Amniotic stem cell (primary cell): ENCODE measurements at places on chromosomes 4 and X.
A peak's percentile ranks its signal among the peaks of the same experiment; 100 is the strongest.

GRCh38 chr4:46648088-46648744, 258.3 kb upstream of the GABRA2 start:
- no peak for DNase-seq

DNA sequence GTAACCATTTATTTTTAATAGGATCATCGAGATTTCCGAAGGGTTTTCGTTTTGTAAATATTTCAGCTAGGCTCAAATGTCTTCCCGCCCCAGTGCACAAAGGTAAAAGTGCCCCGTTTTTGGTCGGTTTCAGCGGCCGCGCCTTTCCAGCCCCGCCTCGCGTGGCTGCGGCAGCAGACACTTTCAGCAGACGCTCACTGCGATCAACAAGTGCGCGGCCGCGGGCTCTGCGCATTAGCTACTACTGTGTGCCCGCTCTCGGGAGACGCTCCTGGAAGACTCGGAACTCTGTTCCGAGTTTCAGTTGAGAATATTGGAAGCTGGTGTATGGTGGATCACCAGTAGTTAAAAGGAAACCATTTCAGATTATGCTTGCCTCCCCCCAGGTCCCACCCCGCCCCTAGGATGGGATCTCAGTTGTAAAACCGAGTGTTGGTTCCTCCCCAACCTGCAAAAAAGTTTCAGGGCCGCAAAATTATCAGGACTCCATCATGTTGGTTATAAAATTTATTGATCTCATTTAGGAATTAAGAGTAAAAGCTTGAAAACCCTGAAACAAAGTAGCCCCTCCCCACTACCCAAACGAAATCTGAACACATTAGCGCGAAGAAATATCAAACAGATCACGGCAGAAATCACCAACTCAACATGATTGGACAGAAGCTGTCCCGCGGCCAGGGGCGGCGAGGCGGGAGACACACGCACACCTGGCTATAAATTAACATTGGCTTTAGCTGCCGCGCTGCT, 2.2 kb downstream of the SOX3 start:
- DNase-seq: no peak

- no peak for DNase-seq
Measured at GRCh38 chr4:168859888-168860694, 150.0 kb downstream of the CBR4 start.

GRCh38 chr4:121696170-121696580, 605 bp downstream of the ANXA5 start:
- DNase-seq: peak; percentile 78

GRCh38 chr4:175891851-175892250, 79.8 kb upstream of the GPM6A start:
- DNase-seq: no peak

- peak; percentile 77 for DNase-seq
Measured at GRCh38 chr4:53541577-53542206, 49.6 kb downstream of the LNX1 start.

GRCh38 chr4:4555916-4556315, 14.1 kb upstream of the STX18 start:
- DNase-seq: no peak

DNA sequence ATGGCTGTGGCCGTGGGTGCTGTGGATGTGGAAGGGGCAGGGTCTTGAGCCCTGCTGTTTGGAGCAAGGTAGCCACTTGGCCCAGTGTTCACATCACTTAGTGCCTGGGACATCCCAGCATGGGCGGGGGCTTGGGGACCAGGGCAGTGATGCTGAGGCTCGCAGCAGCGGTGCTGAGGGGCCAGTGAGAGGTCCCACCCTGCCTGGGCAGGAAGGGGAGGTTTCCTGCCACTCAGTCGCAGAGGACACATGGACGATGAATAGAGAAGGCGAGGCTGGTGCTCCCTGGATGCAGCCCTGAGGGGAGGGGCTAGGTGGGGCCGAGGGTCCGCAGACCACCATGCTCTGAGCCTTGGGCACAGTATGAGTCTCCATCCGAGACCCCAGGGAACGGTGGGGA, 25.7 kb downstream of the DOK7 start:
- no peak for DNase-seq

DNA sequence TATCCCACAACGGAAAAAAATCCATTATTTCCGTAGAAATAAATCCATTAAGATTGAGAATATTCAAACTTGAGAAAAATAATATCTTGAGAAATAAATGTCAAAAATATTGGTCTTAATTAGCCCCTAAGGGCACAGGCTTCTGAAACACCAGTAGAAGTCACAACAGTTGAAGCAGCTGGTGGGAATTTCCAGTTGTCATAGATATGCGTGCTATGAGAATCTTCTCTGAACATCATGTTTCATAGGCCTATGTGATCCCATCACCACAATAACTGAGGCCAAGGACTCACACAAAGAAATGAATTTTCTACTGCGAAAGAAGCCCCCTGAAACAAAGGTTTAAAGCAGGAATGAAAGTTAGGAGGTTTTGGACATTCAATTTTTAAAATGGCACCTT, 292.0 kb downstream of the DTHD1 start:
- no peak for DNase-seq

- DNase-seq: no peak
Measured at GRCh38 chr4:10072420-10073017, 44.1 kb downstream of the WDR1 start.

- no peak for DNase-seq
Measured at GRCh38 chr4:157655096-157655809, 434.7 kb downstream of the GRIA2 start.

DNA sequence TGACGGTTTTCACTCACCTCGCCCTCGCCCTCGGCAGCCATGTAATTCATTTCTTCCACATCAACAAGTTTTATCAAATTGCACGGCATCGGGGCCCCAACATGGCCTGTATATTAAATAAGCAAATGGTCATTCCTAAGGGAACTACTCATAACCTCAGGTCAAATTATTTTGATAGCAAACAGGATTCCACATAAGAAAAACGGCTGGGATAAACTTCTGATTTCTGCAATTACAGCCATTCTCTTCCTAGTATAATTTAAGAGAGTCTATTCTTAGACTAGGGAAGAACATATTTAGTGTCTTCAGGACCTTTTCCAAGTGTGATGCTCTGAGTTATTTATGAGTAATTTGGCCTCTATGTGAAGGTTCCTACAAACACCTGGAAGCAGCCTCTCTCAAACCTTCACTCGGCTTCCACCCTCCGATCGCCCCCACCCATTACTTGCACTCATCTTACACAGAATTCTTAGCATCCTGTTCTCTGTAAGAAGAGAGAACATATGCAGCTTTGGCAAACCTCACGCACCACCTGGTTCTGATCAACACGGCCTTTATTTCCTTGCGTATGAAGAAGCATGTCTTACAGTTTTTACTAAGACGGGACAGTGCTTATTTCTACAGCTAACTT, 29.4 kb upstream of the CENPU start:
- no peak for DNase-seq

GRCh38 chr4:73851293-73851692, 1.8 kb upstream of the PF4V1 start:
- DNase-seq: no peak

- DNase-seq: no peak
Measured at GRCh38 chr4:11469650-11470437, 41.1 kb upstream of the HS3ST1 start.

DNA sequence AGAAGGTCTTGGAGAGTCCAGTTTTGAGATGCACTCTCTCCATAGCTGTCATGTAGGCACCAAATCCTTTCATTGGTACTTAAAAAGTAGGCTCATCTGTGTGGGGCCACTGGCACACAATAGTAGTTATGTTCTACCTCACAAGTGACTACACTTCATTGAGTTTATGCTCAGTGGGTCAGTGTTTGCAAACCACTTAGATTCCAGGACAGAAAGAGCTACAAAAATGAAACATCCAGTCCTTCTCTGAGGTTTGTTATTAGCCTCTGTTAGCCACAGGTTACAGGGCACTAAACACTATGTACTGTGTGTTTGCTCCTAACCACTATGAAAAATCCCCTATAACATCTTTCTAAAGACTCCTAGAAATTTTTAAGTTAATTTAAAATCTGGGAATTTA, 13.8 kb downstream of the RAB28 start:
- DNase-seq: no peak

GRCh38 chr4:90209922-90210321, 82.7 kb downstream of the CCSER1 start:
- no peak for DNase-seq

DNA sequence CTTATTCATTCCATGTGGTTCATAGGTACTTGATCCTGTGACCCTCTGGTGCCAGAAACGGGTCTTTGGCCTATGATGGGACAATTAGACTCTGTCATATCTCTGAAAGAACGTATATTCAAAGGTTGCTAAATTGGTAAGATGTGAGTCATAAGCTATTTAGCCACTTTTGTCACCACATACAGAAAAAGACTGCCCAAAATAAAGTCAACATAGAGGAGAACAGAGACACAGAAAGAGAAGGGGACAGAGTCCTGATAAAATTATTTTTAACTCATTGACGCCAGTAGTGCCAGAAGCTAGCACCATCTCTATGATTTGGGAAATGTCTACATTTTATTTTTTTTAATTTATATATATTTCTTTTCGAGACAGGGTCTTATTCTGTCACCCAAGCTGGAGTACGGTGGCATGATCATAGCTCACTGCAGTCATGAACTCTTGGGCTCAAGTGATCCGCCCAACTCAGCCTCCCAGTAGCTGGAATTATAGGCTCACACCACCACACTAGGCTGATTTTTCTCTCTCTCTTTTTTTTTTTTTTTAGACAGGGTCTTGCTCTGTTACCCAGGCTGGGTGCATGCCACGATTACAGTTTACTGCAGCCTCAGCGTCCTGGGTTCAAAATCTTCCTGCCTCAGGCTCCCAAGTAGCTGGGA, 92.1 kb upstream of the COX18 start:
- no peak for DNase-seq

DNA sequence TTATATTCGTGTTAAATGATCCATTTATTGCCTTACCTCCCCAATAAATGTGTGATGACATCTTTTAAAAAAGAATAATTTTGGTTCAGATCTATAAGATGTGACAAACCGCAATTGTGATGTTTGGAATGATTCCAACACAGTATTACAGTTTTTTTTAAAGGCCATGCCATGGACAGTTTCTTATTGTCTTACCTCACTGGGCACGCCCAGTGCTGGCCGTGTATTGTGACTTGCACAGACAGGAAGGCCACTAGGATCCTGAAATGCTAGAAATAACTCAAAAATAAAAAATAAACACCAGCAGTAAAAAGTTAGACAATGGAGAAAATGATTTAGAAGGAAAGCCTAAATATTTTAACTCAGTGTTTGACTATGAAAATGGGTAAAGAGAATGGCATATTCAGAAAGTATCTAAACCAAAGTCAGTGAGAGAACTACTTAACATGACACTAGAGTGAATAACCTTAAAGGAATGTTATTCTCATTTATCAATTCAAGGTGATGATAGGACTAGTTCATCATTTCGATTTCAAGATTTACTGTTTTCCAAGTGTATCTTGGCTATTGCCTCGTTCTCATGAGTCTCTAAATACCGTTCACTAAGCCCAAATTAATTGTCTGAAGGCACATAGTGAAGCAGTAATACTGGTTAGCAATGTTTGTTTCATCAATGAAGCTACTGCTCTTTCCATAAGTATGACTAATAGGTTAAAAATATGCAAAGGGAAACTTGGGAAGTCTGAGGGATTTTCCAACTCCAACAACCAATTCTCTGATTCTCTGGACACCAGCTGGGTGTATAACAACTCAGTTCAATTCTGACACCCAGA, 46.1 kb upstream of the VEGFC start:
- DNase-seq: no peak

DNA sequence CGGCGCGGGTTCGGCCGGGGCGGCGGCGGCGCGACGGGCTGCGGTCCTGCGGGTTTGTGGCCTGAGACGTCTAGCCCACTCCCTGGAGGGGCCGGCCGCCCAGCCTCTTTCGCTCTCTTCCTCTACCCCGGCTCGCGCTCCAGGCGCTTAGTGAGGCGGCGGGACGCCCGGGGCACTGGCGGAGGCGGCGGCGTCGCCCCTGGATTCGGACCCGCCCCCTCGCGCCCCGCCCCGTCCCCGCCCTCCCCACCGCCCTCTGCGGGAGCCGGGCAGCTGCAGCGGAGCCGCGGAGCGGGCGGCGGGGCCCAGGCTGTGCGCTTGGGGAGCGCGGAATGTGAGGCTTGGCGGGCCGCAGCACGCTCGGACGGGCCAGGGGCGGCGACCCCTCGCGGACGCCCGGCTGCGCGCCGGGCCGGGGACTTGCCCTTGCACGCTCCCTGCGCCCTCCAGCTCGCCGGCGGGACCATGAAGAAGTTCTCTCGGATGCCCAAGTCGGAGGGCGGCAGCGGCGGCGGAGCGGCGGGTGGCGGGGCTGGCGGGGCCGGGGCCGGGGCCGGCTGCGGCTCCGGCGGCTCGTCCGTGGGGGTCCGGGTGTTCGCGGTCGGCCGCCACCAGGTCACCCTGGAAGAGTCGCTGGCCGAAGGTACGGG, at the start of gene BMP2K:
Gene BMP2K (plus strand): TSS at position 272 of the 650 bp plus-strand sequence. CDS start 194 bp downstream, at position 466.
- DNase-seq: peak; percentile 39
